Activated CD8-positive, alpha-beta memory T cell treated with anti-CD3 and anti-CD28 coated beads, Interleukin-2, amount 50 U/mL, for 4 hours (primary cell): ENCODE measurements at places on chromosomes 2 and 18.

- DNase-seq: no peak
Observed at GRCh38 chr2:120919771-120920453, 184.2 kb downstream of the GLI2 start.

DNA sequence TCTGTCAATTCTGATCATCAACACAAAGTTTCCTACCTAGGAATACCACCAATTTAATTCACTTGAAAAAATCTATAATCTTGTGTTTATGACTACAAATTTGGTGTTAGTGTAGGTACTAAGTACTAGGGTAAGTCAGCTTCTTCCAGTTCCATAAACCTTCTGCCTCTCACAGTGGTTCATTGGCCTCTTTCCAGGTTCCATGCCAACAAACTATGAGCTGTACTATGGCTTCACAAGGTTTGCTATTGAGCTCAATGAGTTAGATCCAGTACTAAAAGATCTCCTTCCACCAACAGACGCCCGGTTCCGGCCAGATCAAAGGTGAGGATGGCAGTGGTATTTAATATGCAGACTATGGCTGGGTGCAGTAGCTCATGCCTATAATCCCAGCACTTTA lies 58.8 kb downstream of the PRKRA start:
- DNase-seq: no peak

DNA sequence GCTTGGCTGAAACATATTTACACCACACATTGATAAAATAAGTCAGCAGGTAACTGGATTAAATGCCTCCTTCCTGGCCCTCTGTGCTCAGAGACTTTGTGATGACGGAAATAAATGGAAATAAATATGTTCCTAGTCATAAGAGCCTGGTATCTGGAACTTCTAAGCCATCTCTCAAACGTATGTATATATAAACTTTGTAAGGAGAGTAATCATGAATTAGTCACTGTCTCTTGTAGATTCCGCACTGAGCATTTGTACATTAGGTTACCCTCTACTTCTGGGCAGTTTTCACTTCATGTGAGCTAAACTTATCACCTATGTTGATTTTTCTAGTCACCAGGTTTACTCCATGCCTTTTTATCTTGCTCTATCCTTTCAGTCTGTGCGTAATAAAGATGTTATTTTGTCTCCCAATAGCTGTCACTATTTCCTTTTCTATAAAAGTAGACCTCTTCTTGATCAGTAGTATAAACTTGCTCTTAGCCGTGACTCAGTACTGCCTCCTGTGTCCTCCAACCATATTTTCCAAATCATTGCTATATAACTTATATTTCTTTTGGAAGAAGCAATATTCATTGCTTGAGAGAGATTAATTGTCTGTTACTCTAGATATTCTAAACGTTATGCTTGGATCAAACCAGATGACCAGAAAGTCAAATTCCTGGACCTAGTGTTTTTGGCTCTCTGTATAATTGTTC lies 53.2 kb downstream of the FEZ2 start:
- DNase-seq: no peak

- no peak for DNase-seq
Observed at GRCh38 chr2:88538362-88538917, 85.9 kb upstream of the FOXI3 start.

DNA sequence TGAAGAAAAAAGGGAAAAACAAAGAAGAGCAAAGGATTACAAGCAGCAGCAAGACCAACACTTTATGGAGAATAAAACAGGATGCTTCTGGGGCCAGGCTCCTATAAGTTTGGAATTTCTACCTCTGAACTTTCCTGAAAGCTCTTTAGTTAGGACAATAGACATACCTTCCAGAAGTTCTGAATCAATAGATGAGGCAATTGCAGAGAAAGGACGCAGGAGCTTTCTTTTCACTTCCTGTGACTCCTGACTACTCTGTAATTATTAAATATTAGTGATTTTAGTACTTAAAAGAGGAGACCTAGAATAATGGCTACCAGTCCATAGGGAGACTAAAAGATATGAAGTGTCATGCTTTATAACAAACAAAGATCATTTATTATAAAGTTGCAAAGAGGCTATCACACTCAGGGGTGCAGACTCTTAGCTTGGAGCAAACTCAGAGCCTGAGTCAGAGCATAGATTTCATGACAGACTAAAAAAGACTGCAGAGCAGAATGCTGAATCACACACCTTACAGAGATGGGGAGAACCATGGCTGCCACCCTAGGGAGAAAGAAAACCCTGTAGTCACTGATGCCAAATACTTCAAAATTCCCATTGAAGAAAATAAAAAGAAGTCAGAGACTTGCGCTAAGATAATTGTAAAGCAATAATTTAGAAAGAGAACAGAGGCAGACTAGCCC lies 52.5 kb upstream of the FAM136A start:
- DNase-seq: no peak

GRCh38 chr18:23563377-23564043 lies 22.8 kb downstream of the NPC1 start:
- no peak for DNase-seq

DNA sequence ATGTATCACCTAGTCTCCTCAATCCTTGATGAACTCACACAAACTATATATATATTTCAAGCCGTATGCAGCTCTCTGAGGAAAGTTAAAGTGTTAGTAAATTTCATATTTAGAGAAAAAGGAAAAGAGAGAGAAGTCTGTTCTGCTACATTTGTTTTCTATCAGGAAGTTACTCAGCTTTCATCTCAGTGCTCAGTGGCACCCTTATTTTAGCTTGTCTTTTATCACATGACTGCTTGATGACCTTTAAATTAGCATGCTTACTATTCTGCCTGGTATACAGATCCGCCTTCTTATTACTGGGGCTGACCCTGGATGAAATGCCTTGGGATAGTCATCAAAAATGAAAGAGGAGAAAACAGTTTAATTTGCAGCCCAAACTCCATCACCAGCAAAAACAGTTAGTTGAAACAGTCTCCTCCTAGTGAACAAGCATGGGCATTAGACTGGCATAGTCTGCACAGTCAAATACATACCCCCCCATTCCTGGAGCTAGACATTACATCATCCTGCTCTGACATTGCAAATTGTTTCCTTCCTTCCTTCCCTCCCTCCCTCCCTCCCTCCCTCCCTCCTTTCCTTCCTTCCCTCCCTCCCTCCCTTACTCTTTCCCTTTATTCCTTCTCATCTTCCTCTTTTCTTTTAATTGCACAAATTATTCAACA lies 215.7 kb downstream of the TMEM182 start:
- DNase-seq: no peak

DNA sequence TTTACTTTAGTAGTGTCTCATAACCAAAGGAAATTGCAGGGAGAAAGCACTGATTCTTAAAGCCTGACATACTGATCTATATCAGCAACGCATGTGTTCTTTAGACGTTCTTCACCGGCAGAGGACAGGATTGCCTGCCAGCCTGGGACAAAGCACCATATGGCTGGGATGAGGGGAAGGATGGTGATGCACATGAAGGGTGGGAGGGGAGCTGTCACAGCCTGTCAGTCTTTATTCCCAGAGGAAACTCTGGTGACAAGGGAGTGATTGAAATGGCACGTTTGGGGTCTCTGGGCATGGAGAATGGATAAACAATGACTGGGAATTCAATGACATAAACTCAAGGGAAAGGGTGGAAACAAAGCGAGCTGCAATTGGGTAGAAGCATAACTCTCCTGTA lies 808.1 kb downstream of the DCC start:
- no peak for DNase-seq

DNA sequence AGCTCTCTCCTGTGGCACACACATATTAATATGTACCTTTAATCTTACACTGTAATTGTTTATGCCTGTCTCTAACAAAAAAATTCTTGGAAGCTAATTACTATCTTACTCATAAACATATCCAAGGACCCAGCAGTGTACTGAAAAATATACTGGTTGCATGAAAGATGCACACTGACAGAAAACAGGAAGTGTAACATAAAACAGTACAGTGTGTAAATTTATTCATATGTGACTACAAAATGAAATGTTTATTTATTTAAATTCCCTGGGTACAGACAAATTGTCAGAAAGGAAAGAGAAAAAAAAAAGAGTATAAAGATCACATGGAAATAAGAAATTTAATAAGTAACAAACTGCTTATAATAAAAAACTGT lies 28.5 kb downstream of the TMEM131 start:
- DNase-seq: no peak

DNA sequence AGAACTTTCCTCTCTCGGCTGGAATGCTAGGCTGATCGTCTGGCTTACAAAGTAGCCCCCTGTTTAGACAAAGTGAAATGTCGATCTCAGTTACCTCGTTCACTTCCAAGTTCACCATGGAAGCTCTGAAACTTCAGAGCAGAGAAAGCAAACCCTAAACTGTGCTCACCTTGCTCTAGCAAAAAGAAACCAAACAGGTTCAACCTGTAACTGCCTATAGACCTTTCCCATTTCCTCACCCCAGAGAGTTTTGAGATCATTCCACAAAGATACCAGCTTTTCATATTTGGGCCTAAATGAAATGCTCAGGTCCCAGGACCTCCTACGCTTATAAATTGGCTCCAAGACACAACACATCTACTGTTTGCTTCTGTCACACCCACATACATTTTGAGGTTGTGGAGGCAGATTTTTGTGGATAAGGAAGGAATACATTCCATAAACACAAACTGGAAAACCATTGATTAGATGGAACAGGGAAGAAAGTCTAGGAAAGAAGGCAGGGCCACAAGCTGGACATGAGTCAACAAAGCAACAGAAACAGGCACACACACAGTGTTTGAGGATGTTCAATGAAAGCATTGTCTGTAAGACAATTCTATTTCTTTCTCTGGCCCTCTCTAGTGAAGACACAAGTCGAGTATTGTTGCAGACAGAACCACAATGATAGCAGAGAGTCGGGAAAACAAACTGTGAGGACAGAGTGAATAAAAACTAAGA lies 52.8 kb upstream of the TGIF1 start:
- DNase-seq: no peak

- DNase-seq: no peak
Observed at GRCh38 chr18:63890237-63890949, 2.9 kb downstream of the SERPINB2 start.

GRCh38 chr2:22481486-22482259 lies 903.3 kb upstream of the KLHL29 start:
- DNase-seq: no peak
